ENCODE measurements at places on chromosomes 13 and 19.

DNA sequence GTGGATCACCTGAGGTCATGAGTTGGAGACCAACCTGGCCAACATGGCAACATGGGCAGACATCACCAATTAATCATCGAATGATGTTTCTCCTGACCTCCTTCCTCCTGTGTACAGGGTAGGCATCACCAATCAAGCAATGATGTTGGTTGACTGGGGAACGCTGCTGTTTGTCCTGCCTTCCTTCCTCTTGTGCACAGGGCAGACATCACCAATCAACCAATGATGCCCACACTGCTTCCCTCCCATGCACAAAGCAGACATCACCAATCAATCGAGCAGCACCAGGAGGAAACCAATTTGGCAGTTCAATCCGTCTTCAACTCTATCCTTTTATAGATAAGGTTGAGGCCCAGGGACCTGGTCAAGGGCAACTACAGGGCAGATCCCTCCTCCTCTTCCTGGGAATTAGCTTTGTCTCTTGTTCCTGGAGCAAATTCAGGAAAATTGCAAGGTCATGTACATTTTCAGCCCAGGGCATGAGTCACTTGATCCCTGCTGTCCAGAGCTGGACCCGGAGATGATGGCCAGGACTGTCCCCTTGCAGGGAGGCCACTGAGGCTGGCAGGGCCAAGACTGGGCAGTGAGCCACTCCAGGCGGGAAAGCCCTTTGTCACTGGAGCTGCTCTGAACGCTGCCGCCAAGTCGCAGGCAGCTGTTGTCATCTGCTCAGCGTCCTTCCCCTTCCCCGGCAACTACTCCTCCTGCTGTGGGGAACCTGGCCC is 5.3 kb upstream of the CSNK1G2 start:
- peak; percentile 21 for DNase-seq

- DNase-seq, result no peak
Measured at GRCh38 chr13:27024074-27024461, 147.5 kb downstream of the USP12 start.

GRCh38 chr13:84844473-84844872 is 954.7 kb downstream of the SLITRK6 start:
- no peak for DNase-seq

DNA sequence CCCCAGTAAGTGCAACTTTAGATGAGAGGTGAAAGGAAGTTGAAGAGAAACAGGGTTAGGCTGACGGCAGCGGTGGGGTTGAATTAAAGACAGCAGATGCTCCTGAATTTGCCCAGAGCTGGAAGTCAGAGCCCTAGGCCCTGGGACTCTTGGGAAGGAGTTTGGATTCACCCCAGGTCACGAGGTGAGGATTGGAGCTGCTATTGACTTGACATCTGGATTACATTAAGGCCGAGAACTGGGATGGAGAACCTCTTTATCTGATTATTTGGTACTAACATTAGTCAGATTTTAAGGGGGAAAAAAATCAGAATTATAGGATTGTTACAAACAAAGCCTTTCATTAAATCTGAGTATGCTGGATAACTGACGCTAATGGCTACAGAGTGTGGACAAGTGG is 367.2 kb downstream of the ZNF536 start:
- no peak for DNase-seq

DNA sequence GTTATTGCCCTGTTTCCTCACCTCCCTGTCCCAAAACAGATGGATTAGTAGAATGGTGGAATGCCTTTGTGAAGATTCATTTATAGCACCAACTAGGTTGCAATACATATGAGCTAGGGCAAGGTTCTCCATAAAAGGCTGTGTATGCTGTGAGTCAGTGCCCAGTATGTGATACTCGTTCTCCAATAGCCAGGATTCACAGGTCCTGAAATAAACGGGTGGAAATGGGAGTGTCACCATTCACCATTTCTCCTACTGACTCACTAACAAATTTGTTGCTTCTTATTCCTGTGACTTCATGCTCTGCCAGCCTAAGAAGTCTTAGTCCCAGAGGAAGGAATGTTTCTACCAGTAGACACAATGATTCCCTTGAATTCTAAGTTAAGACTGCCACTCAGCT is 1745.4 kb downstream of the SLITRK1 start:
- DNase-seq, result no peak

DNA sequence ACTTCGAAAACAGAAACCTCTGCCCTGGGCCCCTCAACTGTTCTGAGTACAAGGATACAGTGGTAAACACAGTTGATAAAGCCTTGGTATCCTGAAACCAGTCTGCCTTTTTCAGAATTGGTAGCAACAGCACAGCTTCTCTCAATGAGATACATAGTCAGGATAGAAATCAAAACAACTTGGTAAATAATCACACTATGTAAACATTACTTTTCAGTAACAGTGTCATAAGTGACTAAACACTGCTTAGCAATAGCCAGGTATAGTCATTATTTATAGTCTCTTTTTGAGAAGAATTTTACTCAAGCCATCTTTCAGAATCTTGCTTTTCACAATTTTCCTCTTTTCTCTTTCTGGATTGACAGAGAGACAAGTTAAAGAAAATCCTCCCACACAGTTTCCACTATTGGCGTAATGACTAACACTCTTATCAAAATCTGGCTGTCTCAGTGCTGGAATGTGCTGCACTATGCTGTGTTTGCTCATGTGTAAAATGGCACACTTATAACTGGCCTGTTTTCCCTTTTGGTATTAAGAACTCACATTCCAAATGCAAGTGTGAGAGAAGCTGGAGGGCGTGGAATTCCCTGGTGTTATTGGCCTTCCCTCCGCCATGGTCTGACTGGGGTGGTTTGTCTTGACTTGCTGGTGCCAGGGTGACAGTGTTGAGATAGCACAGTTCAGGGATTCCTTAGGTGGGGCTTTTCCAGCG is 368.8 kb downstream of the TDRD3 start:
- no peak for DNase-seq

DNA sequence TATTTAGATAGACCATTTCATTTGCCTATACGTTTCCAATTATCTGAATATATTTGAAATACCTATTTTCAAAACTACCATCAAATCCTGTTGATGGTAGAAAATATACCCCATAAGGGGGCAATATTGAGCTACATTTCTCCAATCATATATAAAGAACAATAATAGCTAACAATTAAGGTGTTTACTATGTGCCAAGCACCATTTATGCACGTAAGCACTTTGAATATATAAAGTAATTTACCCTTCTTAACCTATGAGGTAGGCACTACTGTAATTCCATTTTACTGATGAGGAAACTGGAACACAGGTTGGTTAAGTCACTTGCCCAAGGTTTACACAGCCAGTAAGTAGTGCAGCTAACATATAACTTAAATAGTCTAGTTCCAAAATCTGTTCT is 79.2 kb downstream of the UBL3 start:
- DNase-seq, result peak; percentile 1

DNA sequence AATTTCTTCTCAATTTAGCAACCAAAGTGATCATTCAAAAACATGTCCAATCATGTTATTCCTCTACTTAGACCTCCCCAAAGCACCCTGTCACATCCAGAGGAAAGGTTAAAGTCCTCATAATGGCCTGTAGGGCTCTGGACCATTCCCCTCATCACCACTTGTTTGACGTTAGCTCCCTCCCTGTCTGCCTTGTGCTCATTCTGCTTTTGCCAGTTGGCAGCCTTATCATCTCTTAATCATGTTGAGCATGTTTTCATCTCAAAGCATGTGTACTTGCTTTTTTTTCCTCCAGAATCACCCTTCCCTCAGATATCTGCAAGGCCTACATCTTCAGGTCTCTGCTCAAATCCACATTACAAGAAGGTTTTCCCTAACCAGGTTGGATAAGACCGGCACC is 25.9 kb downstream of the UBAC2 start:
- DNase-seq, result no peak

- no peak for DNase-seq
Measured at GRCh38 chr19:6100284-6100915, 9.9 kb downstream of the RFX2 start.

DNA sequence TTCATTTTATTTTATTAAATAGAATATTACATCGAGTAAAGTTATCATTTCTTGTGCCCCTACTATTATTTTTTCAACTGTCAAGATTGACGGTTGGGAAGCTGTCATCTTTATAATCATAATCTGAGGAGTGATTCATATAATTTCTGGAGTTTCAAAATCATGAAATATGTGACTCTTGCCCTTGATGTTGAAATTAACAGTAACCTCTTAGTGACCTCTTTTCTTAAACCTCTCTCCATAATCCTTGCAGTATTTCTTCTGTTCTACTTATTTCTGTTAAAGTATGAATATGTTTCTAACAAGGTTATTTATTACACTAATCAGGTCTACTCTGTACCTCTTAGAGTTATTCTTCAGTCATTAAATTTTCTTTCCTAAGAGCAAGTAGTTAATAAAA is 663.8 kb downstream of the LIG4 start:
- DNase-seq, result no peak

- no peak for DNase-seq
Measured at GRCh38 chr13:58165617-58166016, 534.1 kb downstream of the PCDH17 start.

GRCh38 chr13:108212886-108213285 is 2.5 kb downstream of the LIG4 start:
- DNase-seq, result no peak

- no peak for DNase-seq
Measured at GRCh38 chr19:45752639-45753038, 16.4 kb downstream of the SIX5 start.

GRCh38 chr19:10143681-10144080 is 24.0 kb upstream of the EIF3G start:
- no peak for DNase-seq

DNA sequence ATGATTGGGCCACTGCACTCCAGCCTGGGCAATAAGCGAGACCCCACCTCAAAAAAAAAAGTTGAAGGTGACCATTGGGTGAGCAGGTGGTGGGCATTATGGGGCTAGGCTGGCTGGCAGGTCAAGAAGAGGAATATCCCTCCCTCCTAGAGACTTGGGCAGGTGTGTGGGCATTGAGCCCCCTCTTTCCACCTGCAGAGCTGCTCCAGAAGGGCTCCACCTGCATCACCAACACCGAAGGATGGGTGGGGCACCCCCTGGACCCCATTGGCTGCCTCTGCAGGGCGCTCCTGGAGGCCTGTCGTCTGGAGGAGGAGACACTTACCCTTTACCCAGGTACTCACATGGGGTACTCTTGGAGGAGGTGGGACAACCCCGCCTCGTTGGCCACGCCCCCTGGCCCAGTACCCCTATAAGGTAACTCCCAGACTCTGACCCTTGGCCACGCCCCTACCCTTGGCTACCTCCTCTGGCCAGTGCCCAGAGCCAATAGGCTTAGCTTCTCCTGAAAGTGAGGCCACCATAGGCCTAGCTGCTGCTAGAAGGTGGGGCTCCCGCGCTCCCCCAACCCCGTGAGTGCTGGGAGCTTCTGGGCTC is 21.9 kb downstream of the ZSWIM4 start:
- no peak for DNase-seq

DNA sequence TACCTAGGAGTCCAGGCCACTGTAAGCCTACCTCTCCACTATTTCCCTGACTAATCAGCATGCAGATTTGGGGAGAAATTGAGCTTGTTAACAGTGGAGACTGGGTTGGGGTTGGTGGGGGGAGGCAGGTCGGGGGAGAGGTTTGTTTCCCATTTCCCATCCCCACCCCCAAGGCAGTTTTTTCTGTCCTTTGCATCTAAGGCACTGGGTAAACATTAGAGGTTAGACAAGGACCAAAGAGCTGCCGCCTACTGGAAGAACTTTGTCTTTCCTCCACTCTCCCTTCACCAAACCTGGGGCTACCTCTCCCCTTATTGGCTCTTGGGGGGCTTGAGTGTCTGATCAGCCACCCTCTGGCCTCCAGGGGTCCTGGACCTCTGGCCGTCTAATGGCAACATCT is 953 bp downstream of the KCNN4 start:
- no peak for DNase-seq

GRCh38 chr13:23680845-23681669 is 110.8 kb downstream of the TNFRSF19 start:
- DNase-seq, result no peak

GRCh38 chr19:10683582-10683981 is 17.7 kb upstream of the QTRT1 start:
- DNase-seq, result no peak

DNA sequence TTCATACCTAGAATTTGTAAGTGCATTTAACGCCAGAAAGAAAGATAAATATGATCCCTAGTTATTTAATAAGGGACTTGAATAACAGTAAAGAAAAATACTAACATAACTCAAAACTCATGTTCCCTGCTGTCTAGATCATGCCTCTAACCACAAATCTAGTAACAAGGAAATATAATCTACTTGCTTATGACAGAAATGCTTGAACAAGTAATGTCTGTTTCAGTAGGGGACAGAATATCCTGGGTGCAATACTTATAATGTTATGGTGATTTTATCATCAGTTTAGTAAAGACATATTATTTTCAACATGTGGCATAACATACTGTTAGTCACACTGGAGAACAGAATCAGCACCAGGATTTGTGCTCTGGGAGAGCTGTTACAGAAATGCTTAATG is 861.9 kb upstream of the SLITRK1 start:
- no peak for DNase-seq

GRCh38 chr19:43572171-43572588 is 3.1 kb downstream of the XRCC1 start:
- no peak for DNase-seq

GRCh38 chr19:53109527-53109926 is 6.3 kb upstream of the ZNF160 start:
- DNase-seq, result no peak

GRCh38 chr13:18949970-18950369 is 231.7 kb downstream of the TUBA3C start:
- DNase-seq, result no peak

DNA sequence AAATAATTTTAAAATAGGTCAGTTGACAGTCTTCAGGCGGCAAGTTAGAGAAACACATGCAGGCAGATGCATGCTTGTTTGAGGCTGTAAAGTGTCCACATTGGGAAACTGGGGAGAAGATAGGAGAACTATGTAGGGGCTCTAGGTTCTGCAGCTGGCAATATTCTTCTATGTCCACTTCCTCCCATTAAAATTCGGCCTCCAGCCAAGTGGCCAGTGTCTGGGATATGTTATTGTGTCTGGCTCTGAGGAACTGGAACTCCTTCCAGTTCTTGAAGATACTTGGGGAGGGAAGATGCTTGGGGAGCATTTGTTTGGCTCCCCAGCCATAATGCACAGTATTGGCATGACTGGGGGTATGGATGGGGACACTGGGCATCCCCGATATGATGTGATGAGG is 20.9 kb upstream of the KLF2 start:
- DNase-seq, result no peak

- DNase-seq, result no peak
Measured at GRCh38 chr19:43639519-43640423, at the start of gene CADM4. TSS of gene CADM4 (minus strand) at chr19:43639850. CDS start at chr19:43639790, 60 bp downstream.
